ENCODE measurements at places on chromosomes 5 and 9.

DNA sequence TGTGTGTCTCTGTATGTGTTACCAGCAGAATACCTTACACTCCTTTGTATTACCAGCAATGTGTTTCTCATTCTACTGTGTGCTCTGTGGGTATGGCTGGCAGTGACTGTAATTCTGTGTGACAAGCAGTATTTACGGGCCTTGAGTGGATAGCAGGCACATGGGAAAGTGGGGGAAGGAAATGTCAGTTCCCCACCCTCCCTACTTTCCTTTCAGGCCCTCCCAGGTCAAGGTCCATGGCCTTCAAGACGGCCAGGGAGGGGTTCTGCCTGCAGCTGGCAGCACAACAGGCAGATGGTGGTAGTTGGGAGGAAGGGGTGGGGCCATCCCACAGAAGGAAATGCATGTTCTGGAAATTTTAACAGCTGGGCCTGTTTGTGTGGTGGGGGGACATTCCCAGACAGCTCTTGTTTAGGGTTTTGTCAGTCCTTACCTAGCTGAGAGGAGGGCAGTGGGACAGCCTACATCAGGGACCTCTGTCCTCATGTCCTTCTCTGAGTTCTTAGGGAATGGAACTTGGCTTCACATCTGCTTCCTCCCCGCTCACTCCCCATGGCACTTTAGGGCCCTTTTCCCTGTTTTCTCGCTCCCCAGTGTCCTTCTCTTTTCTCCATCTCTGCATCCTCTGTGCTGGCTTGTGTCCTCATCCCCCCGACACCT, 14.6 kb upstream of the TNIP1 start:
- DNase-seq, result peak; percentile 76

- DNase-seq, result no peak
Observed at GRCh38 chr5:140488914-140489313, 58.5 kb upstream of the EIF4EBP3 start.

DNA sequence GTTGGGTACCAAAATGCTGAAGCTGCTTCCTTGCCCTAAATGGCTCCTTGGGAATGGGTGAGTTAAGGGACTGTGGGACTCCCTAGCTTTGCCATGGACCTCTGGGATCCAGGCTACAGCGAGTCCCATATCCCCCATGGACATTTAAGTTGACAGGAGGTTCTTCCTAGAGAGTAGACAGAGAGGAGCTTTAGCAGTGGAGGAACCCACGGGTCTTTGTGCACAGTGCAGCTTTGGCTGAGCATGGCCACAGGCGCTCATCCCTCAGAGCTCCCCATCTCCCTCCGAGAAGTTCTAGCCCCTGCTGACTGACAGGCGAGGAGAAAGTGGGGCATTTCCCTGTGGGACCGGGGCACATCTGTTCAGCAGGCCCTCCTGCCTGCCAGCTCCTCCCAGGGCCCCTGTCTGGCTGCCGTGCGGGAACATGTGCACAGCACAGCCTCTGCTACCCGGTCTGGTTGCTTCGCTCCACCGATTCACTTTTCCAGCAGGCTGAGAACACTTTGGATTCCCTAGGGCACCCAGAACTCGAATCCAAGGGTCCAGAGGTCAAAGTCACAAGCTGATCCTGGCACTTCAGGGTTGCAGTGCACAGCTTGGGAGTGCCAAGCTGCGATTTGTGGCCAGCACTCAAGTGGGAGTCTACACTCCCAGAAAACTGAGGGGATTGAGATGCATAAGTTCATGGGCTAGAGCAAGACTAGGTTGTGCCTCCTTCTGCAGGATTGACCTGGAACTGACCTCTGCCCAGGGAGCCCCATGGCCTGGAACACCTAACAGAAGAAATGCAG, 40.6 kb upstream of the DMRTA1 start:
- DNase-seq, result no peak

DNA sequence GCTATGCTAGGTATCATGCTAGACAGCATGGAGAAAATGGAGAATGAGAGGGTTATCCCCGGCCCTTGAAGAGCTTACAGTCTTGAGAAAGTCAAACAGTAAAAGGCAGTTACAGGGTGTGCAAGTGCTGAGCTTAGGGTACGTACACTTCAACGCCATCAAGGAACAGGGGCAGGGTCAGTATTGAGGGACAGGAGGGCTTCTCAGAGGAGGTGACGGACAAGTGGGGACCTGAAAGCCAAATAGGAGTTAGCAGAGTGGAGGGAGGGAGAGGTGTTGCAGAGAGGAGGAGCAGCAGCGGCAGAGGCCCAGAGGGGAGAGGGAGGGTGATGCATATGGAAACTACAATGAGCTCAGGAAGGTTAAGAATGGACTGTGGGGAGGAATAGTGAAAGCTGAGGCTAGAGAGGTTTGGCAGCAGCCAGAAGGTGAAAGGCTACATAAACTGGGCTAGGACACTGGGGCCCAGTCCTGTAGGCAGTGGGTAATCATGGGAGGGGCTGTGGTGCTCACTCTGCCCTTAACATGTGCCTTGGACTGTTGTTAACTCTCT, 88.0 kb downstream of the NRG2 start:
- no peak for DNase-seq

GRCh38 chr5:175700991-175701390, 43.1 kb downstream of the HRH2 start:
- no peak for DNase-seq

GRCh38 chr9:123326187-123326586, 29.8 kb upstream of the CRB2 start:
- no peak for DNase-seq

DNA sequence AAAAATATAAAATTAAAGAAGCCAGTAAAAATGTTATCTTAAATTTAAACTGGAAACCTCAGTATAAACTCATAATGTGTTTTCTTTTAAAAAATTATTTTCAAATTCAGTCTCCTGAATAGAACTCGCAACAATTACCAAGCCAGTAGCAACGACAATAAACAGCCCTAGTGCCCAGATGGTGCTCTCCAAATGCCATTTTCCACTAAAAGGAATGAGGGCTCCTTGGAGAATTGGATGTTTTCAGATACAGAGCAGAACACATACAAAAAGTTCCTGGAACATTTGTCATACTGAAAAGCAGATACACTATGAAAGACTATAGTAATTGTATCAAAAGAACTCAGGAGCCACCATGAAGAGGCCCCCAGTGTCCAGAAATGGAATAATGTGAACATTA, 97.4 kb downstream of the TMC1 start:
- DNase-seq, result no peak

DNA sequence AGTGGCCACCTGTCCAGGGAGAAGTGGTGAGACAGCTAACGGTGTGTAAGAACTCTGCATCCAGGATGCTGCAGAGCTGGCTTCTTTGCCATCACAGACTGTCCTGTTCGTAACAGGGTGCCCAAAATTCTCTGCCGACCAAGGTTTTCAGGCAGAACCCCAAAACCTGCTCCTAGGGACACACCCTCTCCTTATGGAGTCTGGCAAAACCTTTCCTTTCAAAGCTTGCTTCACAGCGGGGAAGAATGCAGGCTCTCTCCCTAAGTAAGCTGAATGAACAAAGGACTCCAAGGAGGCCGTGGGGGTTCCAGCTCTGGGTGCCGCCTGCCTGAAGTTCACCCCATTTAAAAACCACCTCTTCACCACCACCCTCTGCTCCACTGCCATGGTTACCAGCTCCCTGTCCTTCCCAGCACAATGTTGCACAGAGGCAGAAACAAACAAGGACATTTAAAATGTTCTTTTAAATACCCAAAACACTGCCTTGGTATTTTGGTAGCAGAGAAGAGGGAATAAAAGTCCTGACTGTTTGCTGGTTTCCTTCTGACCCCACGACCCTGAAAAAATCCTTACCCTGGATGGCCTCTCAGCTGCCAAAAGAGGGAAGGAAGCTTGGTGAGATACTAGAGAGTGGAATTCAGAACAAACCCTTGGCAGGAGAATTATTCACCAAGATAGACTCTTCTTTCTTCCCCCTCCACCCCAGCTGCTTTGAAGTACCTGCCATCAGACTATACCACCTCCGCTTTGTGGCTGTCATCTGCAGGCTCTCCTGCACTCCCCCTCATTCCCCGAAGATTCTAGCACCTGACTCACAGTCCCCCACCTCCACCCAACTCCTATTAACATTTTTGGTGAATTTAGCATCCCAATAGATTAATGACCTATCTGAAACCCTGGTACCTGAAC, 7.1 kb upstream of the KLF9 start:
- DNase-seq, result peak; percentile 52

DNA sequence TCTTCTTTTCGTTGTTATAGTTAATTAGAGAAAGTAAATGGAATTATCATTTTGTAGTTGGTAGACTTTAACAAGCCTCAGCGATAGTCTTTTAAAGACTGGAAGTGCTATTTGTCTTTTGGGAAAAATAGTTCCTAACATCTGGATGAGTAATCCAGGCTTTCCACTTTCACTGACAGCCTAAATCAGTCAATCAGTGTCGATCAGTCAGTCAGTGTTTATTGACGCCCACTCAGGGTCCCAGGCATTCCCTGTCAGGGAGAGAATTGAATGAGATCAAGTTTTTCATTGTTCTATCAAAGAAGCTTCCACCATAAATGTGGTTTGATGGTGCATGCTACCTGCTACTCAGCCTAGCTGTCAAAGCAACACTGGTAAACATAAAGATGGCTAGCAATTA, 2.6 kb downstream of the ABL1 start:
- DNase-seq, result no peak

- DNase-seq, result peak; percentile 51
Observed at GRCh38 chr9:105306351-105307140, 62.1 kb downstream of the SLC44A1 start.

DNA sequence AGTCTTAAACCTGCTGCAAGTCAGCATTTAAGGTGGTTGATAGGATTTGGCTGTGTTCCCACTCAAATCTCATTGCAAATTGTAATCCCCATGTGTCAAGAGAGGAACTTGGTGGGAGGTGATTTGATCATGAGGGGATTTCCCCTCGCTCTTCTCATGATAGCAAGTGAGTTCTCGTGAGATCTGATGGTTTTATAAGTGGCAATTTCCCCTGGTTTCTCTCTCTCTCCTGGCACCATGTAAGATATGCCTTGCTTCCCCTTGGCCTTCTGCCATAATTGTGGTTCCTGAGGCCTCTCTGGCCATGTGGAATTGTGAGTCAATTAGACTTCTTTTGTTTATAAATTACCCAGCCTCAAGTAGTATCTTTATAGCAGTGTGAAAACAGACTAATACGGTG, 84.3 kb upstream of the SMC2 start:
- DNase-seq, result peak; percentile 31

GRCh38 chr5:152260940-152261339, 144.1 kb downstream of the NMUR2 start:
- DNase-seq, result no peak

GRCh38 chr5:15785531-15785981, 285.6 kb downstream of the FBXL7 start:
- DNase-seq, result no peak

GRCh38 chr5:138514021-138514420, 29.0 kb downstream of the ETF1 start:
- peak; percentile 63 for DNase-seq

DNA sequence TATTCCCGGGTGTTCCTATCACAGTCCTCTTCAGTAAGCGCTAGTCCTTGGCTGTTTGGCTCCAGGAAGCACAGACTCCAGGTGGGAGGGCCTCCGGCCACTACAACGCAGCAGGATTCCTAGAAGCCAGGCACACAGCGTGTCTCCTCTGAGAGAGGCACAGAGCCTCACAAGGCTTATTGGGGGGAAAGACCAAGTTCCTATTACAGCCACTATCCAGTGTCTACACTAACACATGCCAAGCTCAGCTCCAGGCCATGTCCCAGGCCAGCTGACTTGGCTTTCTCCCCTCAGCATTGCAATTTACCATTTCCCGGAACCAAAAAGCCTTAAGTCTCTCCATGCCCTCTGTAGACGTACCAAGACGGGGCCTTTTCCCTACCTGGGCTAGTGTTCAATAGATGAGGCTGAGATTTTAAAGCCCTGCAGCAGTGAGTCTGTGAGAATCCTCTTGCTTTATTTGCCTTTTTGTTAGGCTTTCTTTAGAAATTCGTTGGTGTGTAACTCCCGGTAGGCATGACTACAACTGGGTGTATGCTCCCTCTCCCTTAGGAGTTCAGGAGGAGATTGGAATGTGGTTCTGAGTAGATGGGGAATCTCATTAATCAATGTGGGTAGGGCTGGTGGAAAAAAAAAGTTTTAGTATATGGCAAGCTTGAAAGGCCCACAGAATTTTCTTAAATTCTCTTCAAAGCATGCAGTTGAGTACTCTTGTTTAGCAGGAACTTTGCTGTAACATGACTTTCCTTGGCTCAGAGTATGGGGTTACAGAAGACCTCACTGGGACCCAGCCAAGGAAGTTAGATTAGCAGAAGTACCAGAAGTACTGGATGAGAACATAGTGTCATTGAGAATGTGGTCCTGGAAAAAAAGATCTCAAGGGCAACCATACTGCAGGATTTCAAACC, 84.3 kb upstream of the SLC1A3 start:
- no peak for DNase-seq

DNA sequence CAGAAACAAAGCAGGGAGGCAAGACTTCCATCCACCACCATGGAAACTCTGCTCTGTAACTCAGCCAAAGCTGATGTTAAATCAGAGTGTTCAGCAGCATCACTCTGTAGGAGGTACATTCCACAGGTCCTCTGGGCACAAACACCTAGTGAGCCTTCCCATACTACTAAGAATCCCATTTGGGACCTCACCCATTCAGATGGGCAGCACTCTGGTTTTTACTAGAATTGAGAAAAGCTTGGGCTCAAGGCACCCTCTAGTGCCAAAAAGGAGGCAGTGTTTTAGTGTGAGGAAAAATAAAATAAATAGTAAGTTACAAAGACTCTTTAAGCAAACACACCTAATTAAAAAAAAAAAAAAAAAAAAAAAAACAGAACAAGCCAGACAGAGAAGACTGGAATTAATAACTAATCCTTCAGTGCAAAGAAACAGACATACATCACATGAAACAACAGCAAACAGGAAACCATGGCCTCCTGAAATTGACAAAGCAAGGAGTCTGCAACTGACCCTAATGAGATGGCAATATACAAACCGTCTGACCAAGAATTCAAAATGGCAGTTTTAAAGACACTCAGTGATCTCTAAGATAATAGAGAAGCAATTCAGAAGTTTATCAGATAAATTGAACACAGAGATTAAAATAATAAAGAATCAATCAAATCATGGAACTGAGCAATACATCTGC, 159.5 kb downstream of the GNA14 start:
- DNase-seq, result no peak

DNA sequence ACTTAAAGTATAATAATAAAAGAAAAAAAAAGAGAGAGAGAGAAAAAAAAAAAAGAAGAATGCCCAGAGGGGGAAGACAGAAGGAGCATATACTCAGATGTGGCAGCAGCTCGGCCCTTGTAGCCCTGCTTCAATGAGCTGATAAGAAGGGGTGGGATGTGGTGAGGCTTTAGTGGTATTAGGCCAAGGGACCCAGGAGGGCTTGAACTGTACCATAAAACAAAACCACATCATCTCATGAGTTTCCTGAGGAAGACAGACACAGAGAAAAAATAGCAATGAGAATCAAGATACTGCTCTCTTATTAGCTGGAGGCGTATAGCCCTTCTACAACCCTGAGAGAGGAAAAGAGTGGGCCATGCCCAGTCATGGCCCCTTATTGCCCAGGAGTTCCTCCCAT, 72.8 kb downstream of the SLC1A1 start:
- no peak for DNase-seq
